Karpas-422 (cell line): ENCODE measurements at places on chromosomes 7 and 10. TPM values are rescaled to one million over a fixed set of nuclear protein-coding genes. Genes with fewer than 3 reads are reported as not detected.
A peak's percentile ranks its signal among the peaks of the same experiment; 100 is the strongest.

The PON3 gene
- not detected in 2 replicates for total RNA-seq

DNA sequence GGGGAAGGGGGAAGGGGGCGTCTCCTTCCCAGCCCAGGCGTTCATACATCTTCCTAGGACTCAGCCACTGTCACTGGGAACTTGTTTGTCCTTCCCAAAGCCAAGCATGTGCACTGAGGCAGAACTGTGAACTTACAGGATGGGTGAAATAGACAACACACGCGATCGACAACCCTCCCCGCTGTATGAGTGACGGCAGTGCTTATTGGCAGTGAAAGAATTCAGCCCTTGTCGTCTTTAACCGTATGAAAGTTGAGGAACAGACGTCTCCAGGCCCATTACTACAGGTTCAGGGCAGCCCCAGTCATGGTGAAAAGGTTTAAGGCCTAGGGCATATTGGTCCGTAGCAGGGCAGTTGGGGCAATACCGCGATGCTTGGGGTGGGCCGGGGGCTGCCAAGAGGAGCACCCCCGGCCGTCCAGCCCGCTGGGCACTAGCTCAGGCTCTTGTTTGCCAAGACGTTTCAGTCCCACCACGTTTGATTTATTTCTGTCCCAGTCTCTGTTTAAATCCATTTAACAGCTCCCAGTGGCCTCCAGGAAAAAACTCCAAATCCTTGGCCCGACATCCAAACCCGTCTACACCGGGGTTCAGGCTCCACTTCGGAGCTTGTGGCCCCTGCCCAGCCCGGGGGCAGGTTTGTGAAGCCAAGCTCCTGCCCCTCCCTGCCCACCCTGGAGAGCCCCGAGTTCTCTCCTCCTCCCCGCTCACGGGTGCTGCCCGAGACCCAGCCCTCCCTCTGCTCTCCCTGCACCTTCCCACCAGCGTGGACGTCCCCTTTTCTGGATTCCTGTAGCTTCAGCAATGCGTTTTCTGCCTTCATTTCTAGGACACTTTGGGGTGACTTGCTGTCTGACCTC is 159.8 kb downstream of the DNAJB6 start:
- no peak for DNase-seq

DNA sequence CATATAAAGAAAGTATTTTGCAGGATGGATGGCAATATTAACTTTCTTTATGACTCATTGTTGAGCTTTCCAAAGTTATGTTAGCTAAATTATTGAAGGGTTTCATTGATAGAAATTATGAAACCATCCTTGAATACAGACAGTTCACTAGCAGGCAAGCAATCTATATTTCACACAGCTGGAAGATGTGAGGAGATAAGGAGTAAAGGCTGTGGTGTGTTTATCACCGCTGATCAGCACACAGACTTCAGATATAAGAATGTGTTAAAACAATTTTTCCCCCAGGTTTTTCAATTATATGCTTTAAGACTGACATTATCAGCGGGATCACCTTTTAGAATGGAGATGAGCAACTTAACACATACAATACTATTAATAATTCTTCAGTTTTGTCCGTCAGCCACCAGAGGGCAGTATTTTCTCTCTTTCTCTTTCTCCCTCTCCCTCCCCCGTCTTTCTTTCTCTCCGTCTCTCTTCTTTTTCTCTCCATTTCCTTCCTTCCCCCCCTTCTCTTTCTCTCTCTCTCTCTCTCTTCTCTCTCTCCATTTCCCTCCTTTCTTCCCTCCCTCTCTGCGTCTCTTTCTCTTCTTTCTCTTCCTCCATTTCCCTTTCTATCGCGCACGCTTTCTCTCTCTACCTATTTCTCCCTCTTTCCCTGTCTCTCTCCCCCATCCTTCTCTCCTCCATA is 62.9 kb upstream of the FAM171A1 start:
- peak; percentile 76 for DNase-seq

The ZNF212 gene
- 3.5 and 14.6 TPM in 2 replicates for total RNA-seq

DNA sequence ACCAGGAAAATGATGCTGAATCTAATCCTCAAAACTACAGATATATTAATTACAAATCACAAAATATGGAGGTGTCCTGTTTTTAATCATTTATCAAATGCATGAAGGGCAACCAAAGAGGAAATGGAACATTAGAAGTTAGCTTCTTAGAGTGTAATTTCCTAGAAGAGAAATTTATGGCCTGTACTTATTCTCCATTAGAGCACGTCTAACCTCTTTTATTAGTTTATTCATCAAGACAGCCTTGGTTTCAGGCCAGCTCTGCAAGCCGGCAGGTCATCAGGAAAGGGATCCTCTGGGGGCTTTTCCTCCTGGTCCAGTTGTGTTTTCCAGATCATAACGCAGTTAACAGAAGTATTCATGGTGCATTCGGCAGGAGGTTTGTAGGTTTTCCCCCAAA is 517.6 kb downstream of the KCNMA1 start:
- DNase-seq: no peak

The NRG3 gene
- total RNA-seq: not detected in 2 replicates

- no peak for DNase-seq
Observed at GRCh38 chr10:132691711-132692153, 94.2 kb downstream of the NKX6-2 start.

DNA sequence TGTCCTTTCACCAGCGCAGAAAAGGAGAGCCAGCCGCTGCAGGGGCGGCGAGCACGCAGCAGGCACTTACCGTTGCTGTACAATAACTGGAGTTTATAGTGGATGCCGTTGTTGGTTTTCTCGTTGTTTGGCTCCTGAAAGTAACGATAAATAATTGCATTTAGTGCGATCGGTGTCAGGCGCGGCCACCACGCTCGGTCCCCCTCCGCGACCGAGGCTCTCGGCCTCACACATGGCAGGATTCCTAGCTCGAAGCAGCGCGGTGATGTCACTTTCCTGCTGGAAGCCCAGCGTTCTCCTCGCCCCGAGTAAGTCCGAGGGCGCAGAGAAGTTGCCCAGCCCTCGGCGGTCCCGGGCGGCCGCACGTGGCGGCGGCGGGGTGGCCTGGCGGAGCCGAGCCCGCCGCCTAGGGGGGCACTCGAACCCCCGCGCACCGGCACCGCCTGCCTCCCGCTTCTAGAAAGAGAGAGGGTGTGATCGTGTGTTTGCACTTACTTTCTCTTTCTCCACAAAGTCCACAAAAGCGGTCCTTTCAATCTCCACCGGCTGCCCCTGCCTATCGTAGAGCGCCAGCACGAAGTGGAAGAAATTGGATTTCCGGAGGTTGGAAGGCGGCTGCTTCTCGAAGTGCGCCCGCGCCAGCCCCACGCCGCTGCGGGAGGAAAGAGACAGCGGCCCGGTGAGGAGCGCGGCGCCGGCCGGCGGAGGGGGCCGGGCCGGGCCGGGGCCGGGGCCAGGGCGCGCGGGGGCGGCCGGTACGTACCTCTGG is 1.0 kb downstream of the EBF3 start:
- DNase-seq: no peak
